ENCODE measurements at places on chromosomes 1 and 21.

- DNase-seq, result peak; percentile 81
These were observed at the start of gene IRF6 for GRCh38 chr1:209805875-209806760. Gene IRF6, minus strand, starts transcription at chr1:209806142. Its CDS starts 4,729 bp downstream, at chr1:209801413.

GRCh38 chr1:158611916-158612315 lies 6.8 kb downstream of the OR10Z1 start:
- no peak for DNase-seq

DNA sequence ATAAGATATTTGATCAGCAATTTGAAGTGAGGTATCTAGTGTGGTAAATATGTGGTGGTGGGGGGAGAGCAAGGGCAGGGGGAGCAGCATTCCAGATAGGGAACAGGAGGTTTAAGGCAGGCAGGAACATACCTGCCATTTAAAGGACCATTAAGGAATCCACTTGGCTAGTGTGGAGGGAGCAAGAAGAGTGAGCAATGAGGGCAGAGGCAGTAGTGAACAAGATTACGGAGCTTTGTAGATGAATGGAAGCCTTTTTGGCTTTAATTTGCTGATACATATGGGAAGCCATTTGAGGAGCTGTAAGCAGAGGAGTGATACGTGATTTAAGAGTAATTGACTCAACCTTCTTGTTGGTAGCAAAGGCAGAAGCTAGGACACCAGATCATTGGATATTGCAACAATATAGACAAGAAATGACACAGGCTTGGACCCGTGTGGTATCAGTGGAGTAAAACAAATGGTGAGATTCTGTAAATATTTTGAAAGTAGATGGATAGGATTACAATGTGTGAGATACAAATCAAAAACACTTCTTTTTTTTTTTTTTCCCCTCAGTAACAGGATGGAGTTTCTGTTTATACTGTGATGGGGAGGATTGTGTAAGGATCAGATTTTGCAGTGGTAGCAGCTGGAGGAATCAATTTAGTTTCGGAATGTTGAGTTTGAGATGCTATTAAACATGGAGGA lies 73.8 kb upstream of the B3GALT2 start:
- peak; percentile 15 for DNase-seq

DNA sequence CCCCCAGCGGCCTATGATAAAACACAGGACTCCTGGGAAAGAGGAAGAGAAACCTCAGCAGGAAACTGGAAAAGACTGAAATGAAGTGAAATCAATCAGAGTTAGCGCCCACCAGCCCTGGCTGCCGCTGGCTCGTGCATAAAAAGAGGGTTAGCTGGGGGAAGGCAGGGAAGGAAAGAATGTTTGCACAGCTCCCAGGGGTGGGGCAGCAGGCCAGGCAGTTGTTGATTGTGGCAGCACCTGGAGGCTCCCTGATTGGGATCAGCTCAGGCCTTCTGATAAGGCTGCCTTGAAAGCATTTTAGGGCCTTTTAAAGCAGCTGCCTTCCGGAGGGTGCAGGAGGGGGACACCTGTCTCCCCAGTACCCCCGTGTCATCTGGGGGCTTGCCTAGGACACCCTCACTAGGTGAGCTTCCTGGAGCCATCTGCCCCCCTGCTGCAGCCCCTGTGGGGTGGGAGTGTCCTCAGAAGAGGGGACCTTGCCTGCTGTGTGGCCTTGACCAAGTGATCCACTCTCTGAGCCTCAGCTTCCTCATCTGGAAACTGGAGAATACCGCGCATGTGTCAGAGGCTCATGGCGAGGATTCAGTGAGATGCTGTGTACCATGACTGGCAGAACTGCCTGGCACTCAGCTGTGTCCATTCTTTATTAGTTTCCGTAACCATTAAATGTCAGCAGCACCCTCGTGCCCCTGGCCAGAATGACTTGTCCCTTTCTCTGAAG lies 6.6 kb downstream of the EPHB2 start:
- DNase-seq, result no peak

DNA sequence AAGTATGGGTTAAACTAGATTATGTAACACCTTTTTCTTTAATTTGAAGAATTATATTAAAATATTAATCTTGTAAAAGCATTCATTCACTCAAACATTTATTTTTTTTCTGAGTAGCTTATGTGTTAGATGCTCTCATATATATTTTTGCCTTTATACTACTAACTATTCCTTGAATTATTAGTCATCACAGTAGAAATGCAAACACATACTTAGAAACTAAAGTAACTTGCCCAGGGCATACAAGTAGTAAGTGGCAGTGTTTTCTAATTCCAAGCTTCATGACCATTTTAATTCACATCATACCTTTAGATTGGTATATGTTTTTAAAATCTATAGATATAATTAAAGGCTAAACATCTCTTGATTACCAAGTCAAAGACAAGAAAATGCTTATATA lies 1271.0 kb downstream of the BRINP3 start:
- no peak for DNase-seq

DNA sequence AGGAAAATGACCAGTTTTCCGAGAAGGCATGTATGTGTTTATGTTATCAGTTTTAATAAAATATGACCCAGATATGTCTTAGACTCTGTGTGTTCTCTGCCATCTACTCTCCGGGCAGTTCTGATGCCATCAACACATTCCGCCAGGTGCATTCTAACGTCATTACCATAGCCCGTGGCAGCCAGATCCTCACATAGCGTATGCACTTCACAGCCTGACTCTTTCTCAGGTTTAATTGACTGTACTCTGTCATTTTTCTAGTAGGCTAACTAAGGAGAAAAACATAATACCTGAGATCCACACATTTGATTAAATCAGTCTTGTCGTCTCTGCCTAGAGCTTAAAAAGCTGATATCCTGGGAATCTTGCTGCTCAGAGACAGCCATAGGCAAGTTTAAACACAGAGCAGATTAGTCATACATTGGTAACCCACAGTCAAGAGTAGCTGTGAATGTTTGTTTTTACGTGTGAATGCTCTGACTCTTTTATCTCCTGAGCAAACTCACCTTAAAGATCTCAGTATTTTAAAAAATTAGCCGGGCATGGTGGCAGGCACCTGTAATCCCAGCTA lies 175.9 kb downstream of the GREM2 start:
- no peak for DNase-seq

- peak; percentile 50 for DNase-seq
These were observed 6.1 kb upstream of the SELE start for GRCh38 chr1:169739980-169740379.

GRCh38 chr1:24735156-24735508 lies 10.1 kb upstream of the CLIC4 start:
- DNase-seq, result no peak

- DNase-seq, result no peak
These were observed 553 bp downstream of the PTGER3 start for GRCh38 chr1:71046891-71047634.

DNA sequence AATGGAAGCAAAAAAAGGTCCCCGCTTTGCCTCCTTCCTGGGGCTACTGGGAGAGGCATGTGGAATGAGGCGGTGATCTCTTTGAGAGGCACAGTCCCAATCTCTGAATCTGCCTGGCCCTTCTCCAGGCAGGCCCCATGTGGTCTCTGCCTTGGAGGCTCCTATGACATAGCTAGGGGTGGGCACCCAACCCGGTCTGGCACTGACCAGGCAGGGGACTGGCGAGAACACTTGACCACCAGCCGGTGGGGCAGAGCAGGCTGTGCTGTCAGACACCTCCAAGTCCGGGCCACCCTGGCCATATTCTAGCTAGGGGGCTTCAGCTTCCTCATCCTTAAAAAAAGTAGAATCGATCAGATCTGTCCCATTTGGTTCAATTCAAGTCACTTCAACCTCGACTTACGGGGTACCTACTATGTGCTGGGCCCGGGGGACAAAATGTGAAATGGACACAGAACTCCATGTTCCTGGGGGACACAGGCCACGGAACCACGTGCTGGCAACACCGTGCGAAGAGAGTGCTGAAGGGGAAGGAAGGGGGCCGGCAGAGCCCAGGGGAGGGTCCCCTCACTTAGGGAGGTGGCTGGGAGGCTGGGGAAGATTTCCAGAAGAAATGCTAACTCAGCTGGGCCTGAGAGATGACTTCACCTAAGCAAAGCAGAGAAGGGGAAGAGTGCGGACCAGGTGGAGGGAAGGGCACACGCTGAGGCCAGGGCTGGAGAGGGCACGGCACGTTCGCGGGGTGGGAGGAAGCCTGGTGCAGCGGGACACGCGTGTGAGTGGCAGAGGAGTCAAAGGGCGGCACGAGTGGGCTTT lies 33.3 kb downstream of the HSPG2 start:
- no peak for DNase-seq

GRCh38 chr1:61241411-61241838 lies 159.1 kb downstream of the NFIA start:
- DNase-seq, result no peak

DNA sequence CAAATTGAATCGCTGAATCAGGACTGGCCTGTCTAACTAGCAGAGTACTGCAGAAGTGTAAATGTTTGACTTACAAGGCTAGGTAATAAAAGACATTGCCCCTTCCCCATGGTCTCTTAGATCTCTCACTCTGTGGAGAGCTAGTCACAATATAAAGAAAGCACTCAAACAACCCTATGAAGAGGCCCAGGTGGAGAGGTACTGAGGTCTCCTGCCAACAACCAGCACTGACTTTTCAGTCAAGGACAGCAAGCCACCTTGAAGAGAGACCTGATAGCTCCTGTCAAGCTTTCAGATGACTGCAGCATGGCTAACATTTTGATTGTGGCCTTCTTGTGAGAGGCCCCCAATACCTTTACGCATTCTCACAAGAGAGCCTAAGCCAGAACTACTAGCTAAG lies 18.5 kb downstream of the HFM1 start:
- no peak for DNase-seq

DNA sequence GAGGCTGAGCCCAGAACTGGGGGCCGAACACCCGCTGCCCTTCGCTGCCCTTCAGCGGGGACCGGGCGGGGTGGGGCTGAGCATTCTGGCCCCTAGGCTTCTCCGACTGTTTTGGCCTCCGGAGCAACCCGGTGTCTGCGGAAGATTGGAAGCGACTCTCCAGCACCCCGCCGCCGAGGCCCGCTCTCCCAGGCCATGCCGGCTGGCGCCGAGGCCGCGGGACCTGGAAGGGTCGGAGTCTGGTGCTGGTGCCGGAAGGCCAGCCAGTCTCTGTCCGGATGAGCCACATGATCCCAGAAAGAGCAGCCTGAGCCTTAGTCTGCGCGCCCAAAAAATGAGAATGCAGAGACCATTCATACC lies 272.0 kb downstream of the FOXD2 start:
- no peak for DNase-seq

- peak; percentile 38 for DNase-seq
These were observed 6.6 kb downstream of the IFFO2 start for GRCh38 chr1:18949686-18950400.

DNA sequence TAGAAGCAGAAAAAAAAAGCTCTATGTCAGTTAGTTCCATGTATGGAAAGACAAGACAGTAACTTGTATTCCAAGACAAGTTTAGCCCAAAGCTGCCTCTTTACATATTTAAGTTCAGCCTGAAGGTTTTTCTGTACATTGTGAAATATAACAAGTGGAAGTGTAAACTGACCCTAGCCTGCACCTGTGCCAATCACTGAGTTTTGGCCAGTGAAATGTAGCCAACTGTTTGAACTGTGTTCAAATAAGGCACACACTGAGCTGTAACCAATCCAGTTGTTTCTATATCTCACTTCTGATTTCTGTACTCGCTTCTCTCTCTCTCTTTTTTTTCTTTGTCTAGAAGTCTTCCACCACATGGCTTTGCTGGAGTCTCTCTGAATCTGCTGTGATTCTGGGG lies 1227.1 kb downstream of the NCAM2 start:
- no peak for DNase-seq

GRCh38 chr1:109816175-109816811 lies 52.6 kb upstream of the EPS8L3 start:
- DNase-seq, result peak; percentile 65

Data from choroid plexus epithelial cell (primary cell).